A549 treated with dexamethasone at 1 μM for 4 hours (cell line): ENCODE measurements at places on chromosomes 16 and 17. TPM values are rescaled to one million over a fixed set of nuclear protein-coding genes. Genes with fewer than 3 reads are reported as not detected.

The HOXB3 gene
- 3.9 to 6.9 TPM (median 6.0 TPM) in 5 replicates for total RNA-seq

The HEATR9 gene
- total RNA-seq: not detected in 5 replicates

The KRT20 gene
- total RNA-seq: 0.11 to 0.49 TPM (median 0.19 TPM) in 5 replicates

The OSGIN1 gene
- total RNA-seq: 12.8 to 26.3 TPM (median 15.3 TPM) in 5 replicates

The CCL17 gene
- total RNA-seq: not detected in 5 replicates

The NSF gene
- total RNA-seq: 17.2 to 22.0 TPM (median 21.0 TPM) in 5 replicates

The GRB7 gene
- total RNA-seq: 3.5 to 5.7 TPM (median 4.8 TPM) in 5 replicates

The LGALS9B gene
- not detected in 5 replicates for total RNA-seq

The ZFP1 gene
- 11.2 to 13.1 TPM (median 12.3 TPM) in 5 replicates for total RNA-seq
